ENCODE measurements at places on chromosomes 2 and 18.

GRCh38 chr2:96143848-96144480 lies 1.3 kb downstream of the DUSP2 start:
- DNase-seq, result no peak

- no peak for DNase-seq
Observed at GRCh38 chr2:99488539-99489062, 1.2 kb downstream of the REV1 start.

GRCh38 chr2:104703669-104704068 lies 150.2 kb upstream of the POU3F3 start:
- no peak for DNase-seq

- DNase-seq, result no peak
Observed at GRCh38 chr2:132477962-132478361, 61.4 kb downstream of the GPR39 start.

DNA sequence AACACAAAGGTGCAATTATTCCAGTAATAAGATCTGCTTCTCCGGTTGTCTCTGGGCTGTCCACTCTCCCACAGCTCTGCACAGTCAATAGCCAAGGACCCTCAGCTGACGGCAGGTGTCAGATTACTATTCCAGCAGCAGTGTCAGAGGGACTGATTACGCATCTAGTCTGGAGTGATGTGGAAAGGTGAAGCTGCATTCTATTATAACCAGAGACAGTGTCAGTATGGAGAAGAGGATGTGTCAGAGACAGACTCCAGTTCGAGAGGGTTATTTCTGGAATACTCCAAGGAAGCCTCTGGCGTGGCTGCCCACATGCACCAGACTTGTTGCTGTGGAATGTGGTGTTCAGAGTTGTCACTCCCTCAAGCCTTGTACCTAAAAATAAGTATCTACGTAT lies 163.6 kb upstream of the TMEM200C start:
- no peak for DNase-seq

GRCh38 chr2:69089266-69089665 lies 76.3 kb downstream of the ANTXR1 start:
- DNase-seq, result no peak

- no peak for DNase-seq
Observed at GRCh38 chr2:100214265-100214971, 72.0 kb upstream of the AFF3 start.

DNA sequence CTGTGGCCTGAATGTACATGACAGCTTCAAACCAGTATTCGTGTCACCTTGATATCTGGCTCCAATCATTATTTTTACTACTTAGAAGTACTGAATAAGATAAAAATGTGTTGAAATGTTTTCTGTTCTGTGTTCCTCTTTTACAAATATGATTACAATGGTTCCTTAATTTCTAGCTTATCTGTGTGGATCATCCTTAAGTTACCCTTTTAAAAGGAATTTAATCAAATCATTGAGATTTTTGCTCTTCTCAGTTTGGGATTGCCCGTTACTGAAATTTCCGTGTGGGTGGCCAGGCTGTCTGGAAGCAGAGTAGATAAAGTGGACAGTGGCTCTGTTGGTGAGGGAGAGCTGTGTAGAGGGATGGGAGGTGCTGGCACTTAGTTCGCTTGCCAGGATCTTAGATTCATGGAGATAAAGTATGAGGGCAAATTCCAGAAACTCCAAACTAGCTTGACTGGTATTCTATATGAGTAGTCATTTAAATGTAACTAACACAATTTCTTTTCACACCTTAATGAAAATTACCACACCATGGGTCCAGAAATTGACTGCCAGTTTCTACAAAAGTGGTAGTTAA lies 27.4 kb upstream of the SAG start:
- DNase-seq, result no peak

Data from GM12864 (cell line).